HuH-7.5 (cell line): ENCODE measurements at places on chromosomes 3 and 15.

DNA sequence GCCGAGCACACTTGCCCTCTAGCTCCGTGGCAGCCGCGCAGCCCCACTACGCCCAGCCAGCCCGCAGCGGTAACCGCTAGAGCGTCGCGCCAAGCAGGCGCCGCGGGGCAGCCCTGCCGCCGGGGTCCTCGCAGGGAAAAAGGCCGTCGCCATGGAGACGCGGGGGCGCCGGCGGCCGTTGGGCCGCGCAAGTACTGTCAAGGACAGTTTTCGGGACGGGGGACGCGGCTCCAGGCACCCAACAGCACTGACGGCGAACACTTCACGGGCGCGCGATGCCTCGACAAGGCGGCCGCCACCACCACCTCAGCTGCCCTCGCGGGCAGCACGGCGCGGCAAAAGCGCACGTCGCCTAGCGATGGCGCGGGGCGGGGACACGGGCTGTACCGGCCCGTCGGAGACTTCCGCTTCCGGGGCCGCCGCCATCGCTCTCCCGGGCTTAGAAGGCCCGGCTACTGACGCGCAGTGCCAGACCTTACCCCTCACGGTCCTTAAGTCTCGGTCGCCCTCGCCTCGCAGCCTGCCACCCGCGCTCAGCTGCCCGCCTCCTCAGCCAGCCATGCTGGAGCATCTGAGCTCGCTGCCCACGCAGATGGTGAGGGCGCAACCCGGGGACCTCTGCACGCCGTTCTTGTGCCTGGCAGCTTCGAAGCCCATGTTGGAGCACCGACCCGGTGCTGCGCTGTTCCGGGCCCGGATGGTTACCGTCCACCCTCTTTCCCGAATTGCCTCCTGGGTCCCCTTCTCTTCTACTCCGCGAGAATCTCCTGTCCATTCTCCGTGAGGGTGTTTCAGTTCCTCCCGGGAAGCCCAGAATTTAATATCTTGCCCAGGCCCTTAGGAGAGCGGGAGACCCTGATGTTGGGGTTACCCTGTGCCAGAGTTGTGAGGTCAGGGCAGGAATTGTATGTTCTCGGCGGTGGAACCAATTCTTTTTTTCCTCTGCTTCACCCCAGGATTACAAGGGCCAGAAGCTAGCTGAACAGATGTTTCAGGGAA lies at the start of the genes GLT8D1 and SPCS1:
TSS of gene GLT8D1 (minus strand) at position 104 of the 999 bp plus-strand sequence. CDS start 5,331 bp downstream, outside the sequence.
TSS of gene SPCS1 (plus strand) at position 419 of the 999 bp plus-strand sequence. CDS start at position 560, 141 bp downstream.
- peak; percentile 66 for DNase-seq

DNA sequence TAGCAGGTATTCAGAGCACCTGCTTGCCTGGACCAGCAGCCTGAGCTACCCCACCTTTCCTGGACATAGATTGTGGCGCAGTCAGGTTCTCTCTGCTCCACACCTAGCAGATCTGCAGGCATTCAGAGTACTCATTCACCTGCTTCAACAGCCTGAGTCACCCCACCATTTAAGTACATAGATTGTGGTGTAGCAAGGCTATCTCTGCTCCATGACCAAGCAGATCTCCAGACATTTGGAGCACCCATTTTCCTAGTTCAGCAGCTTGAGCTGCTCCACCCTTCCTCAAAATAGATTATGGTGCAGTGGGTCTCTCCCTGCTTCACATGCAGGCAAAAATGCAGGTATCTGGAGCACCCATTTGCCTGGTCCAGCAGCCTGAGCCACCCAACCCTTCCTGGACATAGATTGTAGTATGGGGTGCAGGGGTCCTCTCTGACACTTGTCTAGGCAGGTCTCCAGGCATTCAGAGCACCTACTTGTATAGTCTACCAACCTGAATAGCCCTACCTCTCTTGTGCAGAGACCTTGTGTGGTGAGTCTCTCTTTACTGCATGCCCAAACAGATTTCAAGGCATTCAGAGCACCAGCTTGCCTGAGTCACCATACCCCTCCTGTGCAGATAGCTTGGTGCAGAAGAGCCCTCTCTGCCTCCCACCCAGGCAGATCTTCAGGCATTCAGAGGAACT lies 466.0 kb upstream of the THBS1 start:
- no peak for DNase-seq

DNA sequence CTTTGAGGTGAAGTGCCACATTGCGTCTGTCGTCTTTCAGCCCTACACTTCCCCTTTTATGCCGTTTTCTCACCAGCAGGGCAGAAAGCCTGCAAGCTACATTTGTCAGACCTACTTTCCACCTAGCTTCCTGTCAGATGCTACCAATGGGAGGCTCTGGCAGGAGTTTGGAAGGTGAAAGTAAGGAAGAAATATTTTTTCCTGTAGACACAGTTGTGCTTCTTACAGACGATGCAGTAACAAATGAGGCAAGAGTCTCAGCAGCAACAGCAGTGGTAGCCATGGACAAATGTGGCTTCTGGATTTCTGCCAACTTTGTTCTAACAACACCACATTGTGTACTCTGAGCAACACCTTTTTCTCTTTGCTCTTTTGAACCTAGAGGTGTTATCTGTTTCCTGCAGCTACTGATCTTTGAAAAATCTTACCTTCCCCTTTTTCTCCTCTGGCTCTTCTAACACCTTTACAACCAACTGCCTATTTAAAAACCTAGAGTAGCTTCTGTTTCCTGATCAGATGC lies 70.6 kb upstream of the STT3B start:
- no peak for DNase-seq

GRCh38 chr3:100335434-100335833 lies 877 bp downstream of the NIT2 start:
- DNase-seq = peak; percentile 31

GRCh38 chr3:32571192-32571485 lies 481 bp upstream of the DYNC1LI1 start:
- no peak for DNase-seq

DNA sequence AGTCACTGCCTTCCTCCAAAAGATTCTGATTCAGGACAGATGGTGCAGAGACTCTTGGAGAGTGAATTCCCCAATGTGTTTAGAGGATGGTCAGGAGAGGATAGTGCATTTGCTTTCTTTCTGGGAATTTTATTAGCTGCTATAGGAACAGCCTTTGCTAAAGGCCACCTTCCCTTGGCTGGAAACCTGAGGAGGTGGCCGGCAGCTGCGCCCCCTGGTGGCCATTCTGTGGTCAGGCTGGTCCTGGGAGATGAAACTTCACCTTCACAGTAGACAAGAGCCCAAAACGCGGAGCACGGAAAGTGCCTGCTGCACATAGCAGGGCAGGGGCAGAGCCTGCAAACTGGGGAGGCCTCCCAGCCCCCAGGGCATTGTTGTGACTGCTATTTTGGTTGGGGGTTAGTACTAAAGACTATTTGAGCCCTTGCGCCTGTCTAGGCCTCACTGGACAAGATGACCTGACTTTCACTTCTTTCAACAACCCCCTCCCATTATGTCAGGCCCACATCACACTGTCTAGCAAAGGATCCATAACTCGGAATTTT lies 34.3 kb downstream of the SEC22C start:
- peak; percentile 67 for DNase-seq

DNA sequence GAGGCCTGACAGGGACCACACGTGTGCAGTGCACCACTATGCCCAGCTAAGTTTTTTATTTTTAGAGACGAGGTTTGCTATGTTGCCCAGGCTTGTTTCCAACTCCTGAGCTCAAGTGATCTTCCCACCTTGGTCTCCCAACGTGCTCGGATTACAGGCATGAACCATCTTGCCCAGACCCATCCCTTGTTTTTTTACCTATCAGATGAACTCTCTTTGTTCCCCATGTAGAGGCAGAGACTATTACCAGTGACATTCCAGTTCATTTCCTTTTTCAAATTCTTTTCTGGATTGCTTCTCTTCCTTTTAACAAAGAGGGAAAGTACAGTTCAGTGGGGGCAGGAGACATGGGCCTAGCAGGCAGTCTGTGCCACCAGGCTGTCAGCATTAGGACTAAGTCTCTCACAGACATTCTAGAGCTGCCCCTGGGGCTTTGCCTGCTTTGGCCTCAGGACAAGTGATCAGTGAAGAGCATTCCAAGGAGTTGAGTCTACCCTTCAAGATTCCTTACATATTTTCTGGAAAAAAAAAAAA lies 103.5 kb upstream of the SLC7A14 start:
- no peak for DNase-seq

DNA sequence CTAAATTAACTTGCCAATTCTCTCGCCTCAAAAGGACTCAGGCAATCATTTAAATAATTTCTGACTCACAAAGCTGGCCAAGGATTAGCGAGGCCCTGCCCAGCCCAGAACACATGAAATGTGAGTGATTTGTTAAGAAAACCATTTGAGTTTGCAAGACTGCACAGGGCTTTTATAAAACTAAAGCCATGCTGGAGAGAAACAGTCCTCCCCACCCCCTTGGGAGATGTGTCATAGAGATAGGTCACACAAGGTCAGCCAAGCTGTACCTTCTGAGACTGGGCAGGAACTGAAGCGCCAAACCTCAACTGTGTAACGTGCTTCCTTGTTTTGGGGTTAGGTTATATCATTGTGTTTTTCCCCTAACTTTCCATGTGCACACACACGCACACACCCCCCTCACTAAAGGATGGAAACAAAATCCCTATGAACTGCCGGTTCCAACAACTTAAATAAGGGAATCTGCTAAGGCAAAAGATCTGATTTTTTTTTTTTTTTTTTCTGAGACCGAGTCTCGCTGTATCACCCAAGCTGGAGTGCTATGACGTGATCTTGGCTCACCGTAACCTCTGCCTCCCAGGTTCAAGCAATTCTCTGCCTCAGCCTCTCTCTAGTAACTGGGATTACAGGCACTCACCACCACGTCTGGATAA lies 8.1 kb downstream of the SPATA12 start:
- DNase-seq = no peak

GRCh38 chr3:182605882-182606611 lies 187.3 kb upstream of the ATP11B start:
- no peak for DNase-seq

- no peak for DNase-seq
Observed at GRCh38 chr3:114730397-114730796, 416.7 kb downstream of the ZBTB20 start.

- no peak for DNase-seq
Observed at GRCh38 chr3:138912237-138912636, 34.7 kb downstream of the FOXL2 start.

DNA sequence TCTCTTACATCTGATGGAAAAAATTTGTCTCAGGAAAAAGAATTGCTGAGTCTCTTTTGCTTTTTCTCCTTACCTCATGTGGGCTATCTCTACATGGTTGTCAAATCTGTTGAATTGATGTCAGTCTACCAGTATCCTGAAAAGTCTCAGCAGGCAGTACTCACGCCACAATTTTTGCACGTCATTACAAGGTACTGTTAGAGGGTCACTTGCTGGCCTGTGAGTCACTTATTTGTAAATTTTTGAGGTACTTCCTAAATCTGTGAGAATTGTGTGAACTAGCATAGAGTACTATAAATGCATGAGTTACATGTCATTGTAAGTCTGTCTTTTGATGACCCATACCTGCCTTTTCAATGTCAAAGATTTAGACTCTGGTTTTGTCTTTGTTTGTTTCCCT lies 15.9 kb downstream of the HPS3 start:
- no peak for DNase-seq

- DNase-seq = no peak
Observed at GRCh38 chr3:61985020-61985419, 388.3 kb downstream of the FEZF2 start.

GRCh38 chr3:185470323-185470722 lies 28.5 kb downstream of the TMEM41A start:
- DNase-seq = no peak

- no peak for DNase-seq
Observed at GRCh38 chr3:155293516-155293915, at the start of gene STRIT1. Gene STRIT1, minus strand, starts transcription at chr3:155293683.

GRCh38 chr3:154616298-154616697 lies 186.3 kb upstream of the GPR149 start:
- no peak for DNase-seq

DNA sequence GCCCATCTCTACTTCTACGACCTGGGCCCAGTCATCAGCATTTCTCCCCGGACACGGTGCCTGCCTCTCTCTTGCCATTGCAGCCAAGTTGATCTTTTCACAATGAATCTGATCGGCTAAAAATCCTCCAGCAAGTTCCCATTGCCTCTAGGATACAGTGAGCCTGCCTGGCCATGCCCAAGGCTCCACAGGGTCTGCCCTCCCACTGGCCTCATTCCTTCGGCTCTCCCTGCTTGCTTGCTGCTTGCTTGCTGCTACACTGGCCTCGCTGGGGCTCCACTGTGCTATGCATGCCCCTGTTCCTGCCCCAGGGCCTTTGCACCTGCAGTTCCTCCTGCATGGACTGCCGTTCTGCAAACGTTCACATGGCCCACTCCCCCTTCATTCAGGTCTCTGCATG lies 2.0 kb downstream of the ABTB1 start:
- DNase-seq = no peak

DNA sequence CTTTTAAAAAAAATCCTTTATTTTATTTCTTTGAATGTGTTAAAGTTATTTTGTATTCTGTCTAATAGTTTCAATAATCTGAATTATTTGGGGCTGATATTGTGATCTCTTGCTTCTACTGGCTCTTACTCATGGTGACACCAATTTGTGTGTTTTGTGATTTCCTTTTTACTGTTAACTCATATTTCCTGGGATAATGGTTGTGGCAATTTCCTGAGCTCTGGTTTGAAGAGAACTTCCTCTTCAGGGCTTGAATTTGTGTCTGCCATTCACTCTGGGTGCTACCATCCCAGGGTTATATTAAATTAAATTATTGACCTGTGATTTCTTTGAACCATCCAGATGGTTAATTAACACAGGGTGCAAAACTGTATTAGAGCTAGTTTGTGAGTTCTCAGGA lies 60.4 kb upstream of the RNF7 start:
- no peak for DNase-seq

GRCh38 chr15:57306161-57306943 lies 70.0 kb upstream of the CGNL1 start:
- peak; percentile 86 for DNase-seq

- no peak for DNase-seq
Observed at GRCh38 chr3:19456738-19457137, 308.4 kb downstream of the KCNH8 start.
